IPS DF 19.7 (cell line): ENCODE measurements at places on chromosomes 3 and 15.
A peak's percentile ranks its signal among the peaks of the same experiment; 100 is the strongest.

- no peak for DNase-seq
Measured at GRCh38 chr3:105866656-105867653, 1.9 kb downstream of the CBLB start.

DNA sequence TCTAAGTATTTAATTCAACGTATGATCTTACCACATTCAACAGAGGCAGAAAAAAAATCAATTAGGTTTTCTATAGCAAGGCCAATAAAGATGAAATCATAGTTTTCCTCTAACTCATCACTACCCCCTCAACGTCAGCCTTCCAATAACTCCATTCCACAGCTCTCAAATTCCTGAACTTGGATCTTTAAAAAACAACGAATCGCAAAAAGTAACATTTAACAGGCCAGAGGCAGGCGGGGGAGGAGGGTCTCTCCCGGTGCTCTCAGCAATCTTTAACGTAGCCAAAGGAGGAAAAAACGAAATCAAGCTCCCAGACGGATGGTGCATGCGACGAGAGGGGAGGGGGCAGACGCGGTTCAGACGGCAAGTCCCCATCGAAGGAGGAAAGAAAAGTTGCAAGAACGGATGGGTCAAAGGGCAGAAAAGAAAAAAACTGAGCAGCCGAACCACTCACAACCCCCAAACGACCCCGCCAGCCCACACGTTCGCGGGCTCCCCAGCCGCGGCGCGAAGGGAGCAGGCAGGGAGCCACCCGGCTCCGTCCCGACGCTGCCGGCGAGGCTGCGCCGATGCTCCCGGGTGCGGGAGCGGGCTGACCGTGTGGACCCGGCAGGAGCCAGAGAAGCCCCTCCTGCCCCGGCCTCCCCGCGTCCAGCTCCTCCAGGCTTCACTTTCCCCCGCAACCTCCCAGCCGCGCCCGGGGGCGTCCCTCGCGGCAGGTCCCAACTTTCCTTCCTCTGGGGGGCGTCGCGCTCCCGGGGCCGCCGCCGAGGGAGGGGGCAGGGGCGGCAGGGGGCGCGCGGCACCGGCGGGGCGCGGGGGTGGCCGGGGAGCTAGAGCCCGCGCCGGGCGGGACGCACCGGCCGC is 703 bp downstream of the PEAK1 start:
- no peak for DNase-seq

DNA sequence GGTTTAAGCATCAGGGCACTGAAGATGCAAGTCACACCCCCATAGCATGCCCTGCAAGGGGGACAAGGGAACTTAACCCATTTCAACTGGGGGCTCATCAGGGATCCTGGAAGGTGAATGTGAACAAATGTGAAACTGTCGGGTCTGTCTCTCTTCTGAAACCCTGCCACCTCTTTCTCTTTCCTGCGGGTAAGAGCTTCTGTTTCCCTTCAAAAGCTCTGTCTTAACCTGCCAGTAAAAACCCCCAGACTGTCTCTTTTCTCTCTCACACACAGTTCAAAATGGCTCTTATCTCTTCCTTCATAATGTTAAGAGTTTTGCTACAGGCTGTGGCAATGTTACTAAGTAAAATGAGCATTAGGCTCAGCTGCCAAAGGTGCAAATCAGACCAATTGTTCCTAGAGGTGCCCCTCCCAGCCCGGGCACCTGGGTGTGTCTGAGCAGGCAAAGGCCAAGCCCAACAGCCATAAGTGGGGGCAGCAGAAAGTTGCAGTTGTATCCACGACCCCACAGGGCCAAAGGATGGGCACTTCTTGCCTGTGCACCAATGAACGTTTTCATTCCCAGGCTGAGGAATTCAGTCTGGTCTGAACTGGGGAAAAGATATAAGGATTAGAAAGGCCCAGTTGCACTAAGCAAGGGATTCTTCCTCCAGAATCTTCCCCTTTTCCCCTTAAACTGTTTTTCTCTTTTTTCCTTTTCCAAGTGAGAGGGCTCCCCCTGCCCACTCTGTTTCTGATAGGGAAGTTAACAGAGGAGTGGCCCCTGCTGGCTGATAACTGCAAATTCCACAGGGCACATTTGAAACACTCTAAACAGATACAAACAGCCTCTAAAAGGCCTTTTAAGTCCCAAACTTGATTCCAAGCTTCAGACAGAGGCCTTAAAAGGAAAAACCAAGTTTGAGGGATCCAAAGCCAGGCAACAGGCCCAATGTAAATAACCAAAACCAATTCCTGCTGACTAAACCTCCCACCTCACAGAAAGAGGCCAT is 113.8 kb upstream of the EPHA6 start:
- DNase-seq = peak; percentile 5

DNA sequence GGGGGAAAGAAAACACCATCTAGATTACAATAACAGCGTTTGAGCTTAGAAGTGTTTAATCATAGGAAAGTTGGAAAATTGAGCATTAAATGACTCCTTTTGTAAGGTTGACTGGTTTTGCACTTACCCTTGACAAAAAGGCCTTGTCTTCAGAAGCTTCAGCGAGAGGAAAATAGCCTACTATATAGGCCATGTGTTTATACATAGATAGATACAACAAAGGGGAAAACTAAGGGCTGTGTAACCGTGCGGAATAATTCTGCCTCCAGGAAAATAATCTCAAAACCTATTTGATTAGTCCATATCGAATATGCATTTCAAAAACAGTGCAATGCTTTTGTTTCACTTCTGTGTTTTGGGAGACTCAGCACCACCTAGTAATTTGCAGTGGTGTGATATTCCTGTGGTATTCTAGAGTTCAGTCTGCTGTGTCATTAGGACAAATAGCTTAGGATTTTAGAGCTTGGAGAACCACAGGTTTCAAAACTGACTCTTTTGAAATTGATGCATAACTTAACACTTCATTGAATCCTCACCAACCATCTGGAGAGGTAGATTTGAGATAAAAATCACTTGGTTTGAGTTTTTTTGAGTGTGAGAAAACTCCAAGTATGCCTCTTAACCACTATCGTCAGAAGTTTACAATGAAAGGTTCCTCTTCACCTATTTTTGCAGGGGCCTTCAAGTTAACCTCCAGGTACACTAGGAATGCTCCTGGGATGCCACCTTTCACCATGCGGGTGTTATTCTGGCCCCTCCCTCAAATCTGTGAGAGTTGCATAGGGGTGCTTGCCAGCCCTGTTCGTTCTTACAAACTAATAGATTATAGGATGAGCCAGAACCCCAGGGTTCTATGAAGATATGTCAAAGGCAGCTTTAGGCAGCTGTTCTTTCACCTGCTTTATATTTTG is 1.9 kb downstream of the ARHGAP31 start:
- DNase-seq = no peak

DNA sequence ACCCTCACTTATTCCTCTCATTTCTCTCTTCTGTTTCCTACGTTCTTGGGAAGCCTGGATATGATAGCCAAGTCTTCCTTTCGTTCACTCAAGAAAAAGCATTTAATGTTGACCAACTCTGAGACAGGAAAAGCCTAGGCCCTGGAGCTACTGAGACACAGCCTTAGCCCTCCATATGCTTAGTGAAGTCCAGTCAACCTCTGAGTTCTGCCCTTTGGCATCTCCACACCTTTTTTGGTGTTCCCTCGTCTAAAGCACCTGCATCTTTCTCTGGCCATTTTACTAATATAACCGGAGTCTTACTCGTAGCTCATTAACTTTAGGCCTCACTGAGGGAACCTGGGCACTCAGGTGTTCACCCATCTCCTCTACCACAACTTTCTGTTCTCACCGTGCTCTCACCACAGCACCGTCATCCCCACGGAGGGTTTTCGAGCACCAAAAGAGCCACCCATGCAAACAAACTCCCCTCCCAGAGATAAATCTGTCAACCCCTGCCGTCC is 632 bp downstream of the MTHFS start:
- DNase-seq = no peak

DNA sequence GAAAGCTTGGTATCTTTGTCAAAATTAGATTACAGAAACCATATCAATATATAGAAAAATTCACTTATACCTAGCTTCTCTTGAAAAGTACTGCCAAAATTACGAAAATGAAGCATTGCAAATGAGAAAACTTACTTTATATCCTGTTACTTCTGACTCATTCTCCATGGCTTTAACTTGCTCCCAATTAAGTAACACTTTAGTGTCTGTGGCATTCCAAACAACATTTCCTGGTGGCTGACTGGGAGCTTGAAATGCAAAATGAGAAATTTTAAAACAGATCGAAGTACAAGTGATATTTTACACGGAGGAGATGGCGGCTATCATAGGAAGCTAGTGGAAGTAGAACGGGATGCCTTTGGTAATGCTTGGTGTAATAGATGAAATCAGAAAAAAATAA is 347.3 kb downstream of the CNTN3 start:
- DNase-seq = no peak

DNA sequence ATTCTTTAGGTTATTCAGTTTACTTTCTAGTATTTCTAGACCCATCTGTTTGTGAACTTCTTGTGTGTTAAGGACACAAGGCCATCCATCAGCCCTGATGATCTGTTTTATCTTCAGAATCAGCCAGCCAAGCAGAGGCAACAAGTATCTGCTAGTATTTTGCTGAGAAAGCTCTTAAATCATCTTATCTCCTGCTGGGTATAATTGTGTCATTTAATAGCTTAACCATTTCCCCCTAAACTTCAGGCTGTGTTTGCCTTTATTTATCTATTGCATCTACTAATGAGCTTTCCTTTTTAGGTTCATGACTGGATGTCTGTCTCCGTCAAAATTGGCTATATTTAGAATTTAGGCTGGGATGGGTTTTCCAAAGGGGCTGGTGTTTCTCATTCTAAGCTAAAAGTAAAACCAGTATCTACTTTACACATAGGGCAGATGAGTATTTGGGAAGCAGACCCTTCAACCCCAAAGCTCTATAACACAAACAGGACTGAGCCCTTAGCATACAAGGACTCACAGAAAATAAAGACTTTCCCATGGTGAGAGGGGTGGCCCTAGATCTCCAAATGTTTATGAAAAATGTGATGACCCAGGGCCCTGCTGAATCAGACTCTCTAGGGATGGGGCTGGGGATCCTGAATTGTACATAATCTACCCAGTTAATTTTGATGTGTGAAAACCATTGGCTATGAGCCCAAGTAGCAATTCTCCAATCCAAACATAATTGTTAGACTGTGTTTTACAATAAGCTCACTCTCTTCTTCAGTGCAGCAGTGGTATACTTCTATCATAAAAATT is 65.3 kb upstream of the PSMD6 start:
- DNase-seq = no peak

GRCh38 chr3:188605231-188605630 is 451.3 kb downstream of the LPP start:
- DNase-seq = no peak

- DNase-seq = no peak
Measured at GRCh38 chr3:13420045-13420830, at the start of gene NUP210. Gene NUP210 (minus strand): TSS chr3:13420322. CDS start chr3:13420226, 96 bp downstream.

- DNase-seq = no peak
Measured at GRCh38 chr3:10469441-10470119, 35.8 kb downstream of the ATP2B2 start.

DNA sequence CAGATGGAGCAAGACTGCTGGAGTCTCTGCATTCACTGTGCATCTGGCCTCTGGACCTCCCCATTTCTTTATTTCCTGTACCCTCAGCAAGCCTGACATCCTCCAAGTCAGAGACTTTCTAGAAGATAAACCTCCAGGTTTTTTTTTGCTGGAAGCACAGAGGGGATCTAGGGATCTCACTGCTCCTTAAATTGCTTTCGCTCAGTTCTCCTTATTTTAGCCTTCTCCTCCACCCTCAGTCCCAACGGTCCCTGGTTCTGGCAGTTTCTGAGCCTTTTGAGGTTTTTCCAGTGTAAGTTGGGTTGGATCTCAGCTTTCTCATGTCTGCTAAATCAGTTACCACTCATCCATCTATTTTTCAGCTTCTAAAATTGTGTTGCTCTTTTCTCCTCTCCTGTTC is 22.7 kb upstream of the CHD2 start:
- DNase-seq = no peak

- no peak for DNase-seq
Measured at GRCh38 chr3:104388619-104389018, 978.1 kb upstream of the ALCAM start.

GRCh38 chr3:172607305-172608121 is 84.3 kb upstream of the TNFSF10 start:
- peak; percentile 47 for DNase-seq

GRCh38 chr3:191435981-191436380 is 25.0 kb upstream of the PYDC2 start:
- DNase-seq = no peak

DNA sequence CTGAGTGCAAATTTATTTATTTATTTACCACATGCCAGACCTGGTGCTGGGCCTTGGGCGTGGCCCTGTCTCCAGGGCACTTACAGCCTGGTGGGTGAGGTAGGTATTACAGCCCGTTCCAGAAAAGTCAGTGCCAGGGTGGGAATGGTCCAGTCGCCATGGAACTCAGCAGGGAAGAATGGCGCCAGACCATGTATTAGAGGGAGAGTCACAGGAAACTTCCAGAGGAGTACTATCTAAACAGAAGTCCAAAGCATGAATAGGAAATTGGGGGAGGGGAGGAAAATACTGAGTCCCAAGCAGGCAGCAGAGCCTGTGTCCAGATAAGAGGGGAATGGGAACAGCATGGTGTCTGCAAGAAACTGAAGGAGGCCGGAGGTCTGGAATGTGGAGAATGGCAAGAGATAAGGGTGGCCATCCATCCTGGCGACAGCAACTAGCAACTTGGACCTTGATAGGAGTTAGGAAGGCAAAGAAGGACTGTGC is 27.0 kb downstream of the SH3BP5 start:
- no peak for DNase-seq

- no peak for DNase-seq
Measured at GRCh38 chr3:55664387-55664786, 177.3 kb upstream of the WNT5A start.

GRCh38 chr3:55489798-55490132 is 2.7 kb upstream of the WNT5A start:
- DNase-seq = no peak

GRCh38 chr3:130779486-130779885 is 32.9 kb upstream of the PIK3R4 start:
- no peak for DNase-seq

- DNase-seq = no peak
Measured at GRCh38 chr15:78052545-78052944, 25.0 kb downstream of the TBC1D2B start.

DNA sequence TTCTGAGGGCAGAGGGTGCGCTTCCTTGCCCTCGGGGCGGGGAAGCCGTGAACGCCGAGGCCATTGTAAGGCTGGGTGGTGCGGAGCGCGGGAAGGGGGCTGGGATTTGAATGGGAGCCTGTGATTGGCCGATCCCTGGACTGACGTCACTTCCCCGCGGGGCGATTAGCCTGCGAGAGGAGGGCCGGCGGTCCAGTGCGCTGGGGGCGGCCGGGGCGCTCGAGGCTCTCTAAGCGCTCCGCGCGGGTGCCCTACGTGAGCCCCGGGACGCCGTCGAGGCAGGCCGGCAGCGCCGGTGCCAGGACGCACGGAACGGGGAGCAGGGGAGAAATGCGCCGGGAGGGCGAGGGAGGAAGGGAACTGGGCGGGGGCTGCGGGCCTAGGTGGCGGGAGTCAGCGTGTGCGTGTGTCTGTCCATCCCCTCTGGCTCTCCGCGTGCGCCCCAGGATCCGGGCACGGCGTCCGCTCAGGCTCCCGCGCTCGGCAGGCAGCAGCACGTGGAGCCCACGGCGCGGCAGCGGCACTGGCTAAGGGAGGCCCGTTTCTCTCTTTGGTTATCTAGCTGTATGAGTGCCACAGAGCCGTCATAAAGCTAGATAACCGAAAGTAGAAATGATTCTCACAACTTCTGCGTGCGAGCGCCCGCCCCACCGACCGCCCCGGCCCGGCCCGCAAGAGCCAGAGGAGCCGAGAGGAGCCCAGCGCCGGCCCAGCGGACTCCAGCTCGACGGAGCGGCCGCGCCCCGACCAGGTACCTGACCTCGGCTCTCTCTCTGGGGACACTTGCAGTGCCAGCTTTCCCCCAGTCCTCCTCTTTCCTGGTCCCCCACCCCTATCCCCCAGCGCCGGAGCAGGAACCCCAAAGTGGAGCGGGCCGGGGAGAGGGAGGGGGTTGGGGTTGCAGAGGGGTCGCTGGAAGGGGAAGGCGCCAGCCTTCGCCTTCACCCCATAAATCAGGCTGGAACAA is 33.1 kb upstream of the POLG start:
- no peak for DNase-seq
